GM06990 (cell line): ENCODE measurements at places on chromosomes 7 and 10.

GRCh38 chr10:14040787-14041631 is 289.7 kb downstream of the FRMD4A start:
- peak; percentile 34 for DNase-seq

DNA sequence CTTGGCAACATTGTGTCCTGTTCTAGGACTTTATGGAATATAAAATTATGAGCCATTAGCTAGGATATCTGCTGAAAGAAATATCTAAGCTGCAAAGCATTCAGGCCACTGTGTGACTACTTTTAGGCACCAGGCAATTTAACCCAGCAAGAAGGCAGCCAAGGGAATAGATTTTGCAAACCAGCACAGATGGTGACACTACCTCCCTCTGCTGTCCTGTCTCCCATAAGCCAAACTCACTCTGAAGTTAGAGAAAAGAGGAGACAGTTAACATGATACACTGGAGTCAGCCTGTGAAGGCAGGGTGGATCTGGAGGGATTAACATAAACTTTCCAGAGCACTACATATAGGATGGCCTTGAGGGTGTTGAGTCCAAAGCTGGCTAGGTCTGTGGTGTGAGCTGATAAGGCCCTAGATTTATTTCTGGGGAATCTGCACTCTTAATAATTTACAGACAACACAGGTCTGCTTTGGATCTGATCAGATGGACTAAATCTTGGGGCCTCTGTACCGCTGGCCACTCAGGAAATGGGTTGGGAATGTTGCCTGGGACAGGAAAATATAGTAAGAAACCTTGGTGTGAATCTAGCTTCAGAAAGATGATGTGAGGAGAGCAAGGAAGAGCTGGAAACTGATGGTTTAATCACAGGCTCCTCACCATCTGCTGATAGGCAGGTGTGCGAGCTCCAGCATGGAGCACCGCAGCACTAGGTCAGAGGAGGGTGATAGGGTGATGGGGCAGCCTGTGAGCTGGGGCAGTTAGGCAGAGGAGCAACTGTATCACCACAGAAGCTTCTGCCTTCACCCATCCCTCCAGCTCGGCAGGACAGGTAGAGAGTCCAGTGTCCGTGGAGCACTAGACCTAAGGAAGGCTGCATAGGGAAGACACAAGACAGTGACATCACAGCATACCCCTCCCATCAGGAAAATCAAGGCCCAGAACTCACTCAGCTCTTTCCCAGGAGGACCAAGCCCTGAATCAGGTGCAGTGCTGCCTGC is 229.9 kb upstream of the PRSS1 start:
- no peak for DNase-seq

GRCh38 chr10:45058580-45058979 is 57.9 kb downstream of the ZNF22 start:
- no peak for DNase-seq

GRCh38 chr10:71623098-71623985 is 96.2 kb downstream of the C10orf105 start:
- no peak for DNase-seq

- DNase-seq = no peak
These were observed 18.5 kb upstream of the ACBD5 start for GRCh38 chr10:27258838-27259812.

- DNase-seq = no peak
These were observed 110.6 kb upstream of the GLI3 start for GRCh38 chr7:42347616-42348015.

DNA sequence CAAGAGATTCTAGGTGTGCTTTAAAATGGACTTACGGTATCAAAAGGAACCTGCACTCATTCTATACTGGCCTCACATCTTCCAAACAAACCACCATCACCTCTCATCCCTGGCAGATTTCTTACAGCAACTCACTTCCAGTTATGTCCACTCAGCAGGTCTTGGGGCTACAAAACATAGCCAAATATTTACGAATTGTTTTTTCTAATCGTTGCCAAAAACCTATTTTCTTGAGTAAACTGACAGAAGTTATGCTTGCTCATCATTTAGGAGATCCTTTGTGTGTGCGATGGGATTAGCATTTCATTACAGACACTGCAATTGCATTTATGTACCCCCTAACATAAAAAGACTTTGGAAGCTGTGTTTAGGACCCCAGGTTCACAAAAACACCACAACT is 2.7 kb downstream of the KCNMA1 start:
- DNase-seq = no peak

GRCh38 chr10:113802997-113803396 is 50.9 kb downstream of the DCLRE1A start:
- no peak for DNase-seq

GRCh38 chr7:44145479-44145968 is 4.4 kb upstream of the MYL7 start:
- no peak for DNase-seq

GRCh38 chr10:19713159-19713558 is 103.1 kb upstream of the PLXDC2 start:
- DNase-seq = no peak

GRCh38 chr10:49585387-49585786 is 24.7 kb upstream of the SLC18A3 start:
- DNase-seq = no peak

GRCh38 chr7:158809596-158809995 is 19.7 kb downstream of the ESYT2 start:
- no peak for DNase-seq

DNA sequence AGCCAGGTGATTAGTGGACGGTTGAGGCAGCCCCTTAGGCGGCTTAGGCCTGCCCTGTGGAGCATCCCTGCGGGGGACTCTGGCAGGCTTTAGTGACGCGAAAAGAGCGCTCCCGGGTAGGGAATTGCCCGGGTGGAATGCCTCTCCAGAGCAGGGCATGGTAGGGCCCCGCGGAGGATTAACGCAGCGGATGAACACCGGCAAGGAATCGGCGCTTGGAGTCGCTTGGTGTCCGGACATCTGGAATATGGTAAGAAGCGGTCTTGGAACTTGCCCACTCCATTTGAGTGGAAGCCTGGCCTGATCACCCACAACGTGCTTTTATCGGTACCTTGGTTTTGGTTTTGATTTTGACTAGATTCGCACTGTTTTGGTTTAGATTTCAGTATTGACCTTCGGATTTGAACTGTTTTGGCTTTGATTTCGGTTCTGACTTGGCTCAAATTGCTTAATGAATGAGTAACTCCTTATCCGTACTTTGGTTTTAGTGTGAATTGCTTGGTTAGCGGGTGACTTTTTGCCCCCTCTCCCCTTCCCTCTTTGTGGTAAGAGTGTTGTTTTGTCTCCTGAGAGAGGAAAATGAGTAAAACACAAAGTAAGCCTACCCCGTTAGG is 24.2 kb upstream of the CHST3 start:
- DNase-seq = no peak

DNA sequence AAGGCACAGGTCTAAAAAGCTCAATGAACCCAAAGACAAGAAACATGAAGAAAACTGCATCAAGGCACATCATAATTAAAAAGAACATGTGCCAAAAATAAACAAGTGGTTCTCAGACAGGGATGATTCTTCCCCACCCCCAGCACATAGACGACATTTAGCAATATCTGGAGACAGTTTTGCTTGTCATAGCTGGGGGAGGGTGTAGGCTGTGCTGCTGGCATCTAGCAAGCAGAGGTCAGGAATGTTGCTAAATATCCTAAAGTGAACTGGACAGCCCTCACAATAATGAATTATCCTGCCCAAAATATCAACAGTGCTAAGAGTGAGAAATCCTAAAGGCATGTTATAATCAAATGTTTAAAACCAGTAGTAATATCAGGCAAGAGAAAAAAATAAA is 122.6 kb downstream of the MICU1 start:
- DNase-seq = no peak

DNA sequence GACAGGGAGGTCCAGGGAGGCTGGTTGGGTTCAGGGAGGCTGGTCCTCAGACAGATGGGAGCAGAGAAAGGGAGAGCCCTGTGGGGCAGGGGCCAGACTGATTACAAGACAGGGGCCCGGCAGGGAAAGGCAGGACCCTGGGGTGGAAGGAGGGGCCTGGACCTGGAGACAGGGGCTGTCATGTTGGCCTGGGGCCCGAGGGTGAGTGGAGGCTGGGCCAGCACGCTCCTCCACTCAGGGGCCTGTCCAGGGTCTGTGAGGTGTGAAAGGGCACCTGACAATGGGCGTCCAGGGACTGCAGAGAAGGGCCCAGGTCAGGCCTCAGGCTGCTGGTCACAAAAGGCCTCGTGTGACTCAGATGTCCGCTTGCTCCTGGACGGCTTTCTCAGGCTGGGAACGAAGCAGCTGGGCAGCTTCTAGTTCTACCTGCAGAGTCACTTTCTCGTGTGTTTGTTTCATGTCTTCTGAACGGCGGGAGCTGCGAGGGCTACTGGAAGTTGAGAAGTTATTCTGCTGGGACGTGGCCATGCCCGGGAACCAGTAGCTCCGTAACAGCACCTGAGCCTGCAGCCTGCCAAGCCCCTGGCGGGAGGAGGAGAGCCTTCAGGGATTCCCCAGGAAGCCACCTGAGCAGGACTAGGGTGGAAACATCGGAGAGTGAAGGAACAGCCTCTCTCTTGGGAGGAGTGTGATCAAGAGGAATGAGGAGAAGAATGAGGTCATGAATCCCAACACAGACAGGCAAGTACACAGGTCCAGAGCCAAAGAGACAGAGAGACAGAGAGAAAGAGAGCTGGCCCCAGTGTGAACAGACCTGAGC is 65.8 kb downstream of the KLF6 start:
- DNase-seq = no peak

DNA sequence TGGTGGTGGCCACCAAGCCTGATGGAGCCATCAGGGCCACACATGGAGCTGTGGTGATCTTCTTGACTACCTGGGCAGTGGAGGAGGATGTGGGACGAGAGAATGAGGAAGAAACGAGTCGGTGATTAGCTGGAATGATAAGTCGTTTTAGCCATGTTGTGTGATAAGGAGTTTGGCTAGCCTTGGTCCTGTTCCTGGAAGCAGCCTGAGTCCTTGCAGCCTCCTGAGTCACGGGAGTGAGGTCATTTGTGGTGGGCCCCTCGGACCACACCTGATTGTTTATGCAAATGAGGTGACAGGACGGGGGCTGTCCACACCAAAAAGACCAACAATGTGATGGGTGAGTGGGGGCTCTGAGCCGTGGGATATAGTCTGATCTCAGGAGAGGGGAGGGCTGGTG is 554.4 kb downstream of the PTPRN2 start:
- DNase-seq = no peak

DNA sequence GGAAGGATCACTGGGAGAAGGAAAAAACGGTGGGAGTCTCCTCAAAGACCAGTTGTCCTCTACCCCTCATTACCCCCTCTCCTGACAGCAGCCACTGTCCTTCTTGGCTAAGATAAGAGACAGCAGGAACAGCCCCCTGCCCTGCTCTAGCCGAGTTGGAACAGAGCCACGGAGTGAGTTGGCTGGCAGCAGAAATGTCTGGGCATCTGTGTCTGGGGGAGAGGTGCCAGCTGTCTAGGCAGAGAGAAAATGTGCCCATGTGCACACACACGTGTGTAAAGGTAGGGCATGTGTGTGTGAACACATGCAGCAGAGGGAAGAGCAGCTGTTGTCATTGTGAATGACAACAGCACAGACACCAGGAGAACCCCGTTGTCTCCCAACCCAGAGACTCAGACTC is 9.4 kb upstream of the HILPDA start:
- DNase-seq = no peak

- DNase-seq = no peak
These were observed 26.3 kb downstream of the TTYH3 start for GRCh38 chr7:2657920-2658671.

DNA sequence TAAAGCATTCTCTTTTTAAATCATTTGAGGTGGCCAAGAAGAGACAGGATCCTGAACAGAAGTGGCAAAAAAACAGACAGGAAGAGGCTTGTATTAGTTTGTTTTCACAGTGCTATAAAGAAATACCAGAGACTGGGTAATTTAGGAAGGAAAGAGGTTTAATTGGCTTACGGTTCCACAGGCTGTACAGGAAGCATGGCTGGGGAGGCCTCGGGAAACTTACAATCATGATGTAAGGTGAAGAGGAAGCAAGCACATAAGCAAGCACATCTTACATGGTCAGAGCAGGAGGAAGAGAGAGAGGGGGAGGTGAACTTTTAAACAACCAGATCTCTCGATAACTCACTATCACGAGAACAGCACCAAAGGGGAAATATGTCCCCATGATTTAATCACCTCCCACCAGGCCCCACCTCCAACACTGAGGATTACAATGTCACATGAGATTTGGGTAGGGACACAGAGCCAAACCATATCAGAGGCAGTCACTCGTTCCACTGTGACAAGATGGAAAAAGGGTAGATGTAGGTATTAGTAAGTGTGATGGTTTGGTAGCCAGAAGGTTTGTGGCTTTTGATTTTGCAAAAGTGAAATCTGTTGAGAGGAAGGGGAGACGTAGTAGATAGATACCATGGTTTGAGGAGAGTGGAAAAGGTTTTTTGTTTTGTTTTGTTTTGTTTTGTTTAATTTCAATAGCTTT is 5.1 kb downstream of the MSRB2 start:
- DNase-seq = no peak

GRCh38 chr10:130263289-130263688 is 127.1 kb downstream of the GLRX3 start:
- no peak for DNase-seq

DNA sequence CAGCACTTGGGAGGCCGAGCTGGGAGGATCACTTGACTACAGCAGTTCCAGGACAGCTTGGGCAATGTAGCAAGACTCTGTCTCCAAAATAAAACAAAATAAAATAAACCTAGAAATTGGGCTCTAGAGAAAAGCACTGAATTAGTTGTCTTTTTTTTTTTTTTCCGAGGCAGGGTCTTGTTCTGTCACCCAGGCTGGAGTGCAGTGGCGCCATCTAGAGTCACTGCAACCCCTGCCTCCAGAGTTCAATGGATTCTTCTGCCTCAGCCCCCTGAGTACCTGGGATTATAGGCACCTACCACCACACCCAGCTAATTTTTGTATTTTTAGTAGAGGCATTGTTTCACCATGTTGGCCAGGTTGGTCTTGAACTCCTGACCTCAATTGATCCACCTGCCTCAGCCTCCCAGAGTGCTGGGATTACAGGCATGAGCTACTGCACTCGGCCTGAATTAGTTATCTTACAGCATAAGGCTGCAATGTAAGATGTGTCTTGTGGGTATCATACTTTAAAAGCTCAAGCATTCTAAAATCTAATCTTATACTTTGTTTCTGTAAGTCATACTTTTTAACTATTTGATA is 12.8 kb downstream of the MEIG1 start:
- DNase-seq = no peak

- DNase-seq = no peak
These were observed 370.3 kb downstream of the CDC14C start for GRCh38 chr7:49294611-49295010.

GRCh38 chr10:112307358-112308124 is 24.3 kb downstream of the TECTB start:
- DNase-seq = peak; percentile 9
